ENCODE measurements at places on chromosomes 6 and 20. TPM values are rescaled to one million over a fixed set of nuclear protein-coding genes. Genes with fewer than 3 reads are reported as not detected.

- DNase-seq, result no peak
Observed at GRCh38 chr20:382291-383115, 1.9 kb downstream of the TRIB3 start.

GRCh38 chr20:3711484-3711941, 887 bp downstream of the SIGLEC1 start:
- no peak for DNase-seq

- DNase-seq, result no peak
Observed at GRCh38 chr6:1163501-1163900, 148.4 kb upstream of the FOXQ1 start.

DNA sequence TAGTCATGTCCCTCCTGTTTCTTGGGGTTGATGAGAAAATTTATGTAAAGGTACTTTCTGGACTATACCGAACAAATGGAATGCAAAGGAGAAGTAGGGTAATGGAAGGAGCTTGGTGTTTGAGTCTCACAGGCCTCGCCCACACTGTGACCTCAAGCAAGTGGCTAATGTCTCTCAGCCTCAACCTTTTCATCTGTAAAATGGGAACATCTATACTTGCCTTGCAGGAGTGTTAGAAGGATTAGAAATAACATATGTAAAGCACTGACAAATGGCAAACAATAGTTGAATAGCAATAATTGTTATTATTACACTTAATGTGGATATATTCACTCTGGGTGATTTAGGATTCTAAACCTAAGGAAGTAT, 8.9 kb upstream of the PKIG start:
- DNase-seq, result no peak

DNA sequence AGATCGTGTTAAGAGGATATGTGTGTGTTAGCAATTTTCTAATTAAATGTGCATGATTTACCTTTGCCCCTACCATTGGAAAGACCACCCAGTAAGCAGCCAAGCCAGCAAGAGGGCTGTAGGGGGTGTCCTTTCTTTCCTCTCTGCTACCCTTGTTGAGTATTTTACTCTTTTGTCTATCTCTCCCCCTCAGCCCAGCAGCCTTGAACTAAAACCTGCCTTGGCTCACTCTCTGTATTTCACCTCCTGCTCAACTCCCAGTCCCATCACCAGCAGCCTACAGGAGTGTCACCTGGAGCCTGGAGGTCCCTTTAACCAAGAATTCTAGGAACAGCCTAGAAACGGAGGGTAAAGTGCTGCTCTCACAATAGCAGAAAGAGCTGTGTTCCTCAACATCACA, 81.0 kb downstream of the HIVEP2 start:
- no peak for DNase-seq

DNA sequence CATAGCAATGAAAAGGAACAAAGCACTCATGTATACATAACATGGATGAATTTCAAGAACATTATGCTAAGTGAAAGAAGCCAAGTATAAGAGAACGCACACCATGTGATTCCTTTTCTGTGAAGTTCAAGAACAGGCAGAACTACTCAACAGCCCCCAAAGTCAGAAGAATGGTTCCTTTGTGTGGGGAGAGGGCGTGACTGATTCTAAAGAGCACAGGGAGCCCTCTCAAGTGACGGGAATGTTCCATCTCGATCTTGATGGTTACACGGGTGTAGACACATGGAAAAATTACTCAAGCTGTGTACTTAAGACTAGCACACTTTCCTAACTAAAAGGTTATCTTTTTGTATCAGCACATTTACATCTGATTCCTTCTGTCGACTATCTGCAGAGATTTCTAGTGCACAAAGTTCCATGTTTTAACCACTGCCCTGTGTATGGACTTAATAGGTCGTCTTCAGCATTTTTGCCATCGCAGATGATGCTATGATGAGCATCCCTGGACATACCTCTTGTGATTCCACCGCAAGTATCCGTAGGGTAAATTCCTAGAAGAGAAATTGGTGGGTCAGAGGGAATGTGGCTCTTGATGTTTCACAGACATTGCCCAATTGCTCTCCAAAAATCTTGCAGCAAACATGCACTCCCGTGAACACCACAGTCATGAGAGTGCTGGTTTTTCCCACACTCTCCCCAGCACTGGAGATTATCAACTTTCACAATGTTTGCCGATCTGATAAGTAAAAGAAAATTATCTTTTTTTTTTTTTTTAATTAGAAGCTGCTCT, 279.3 kb downstream of the BMP7 start:
- DNase-seq, result no peak

The SCRT2 gene
- not detected for total RNA-seq

The NKAIN2 gene
- total RNA-seq, result not detected

The COL9A3 gene
- total RNA-seq, result not detected

The CUL7 gene
- 21.6 TPM for total RNA-seq
